ENCODE measurements at places on chromosomes 2 and 18.
A peak's percentile ranks its signal among the peaks of the same experiment; 100 is the strongest.

DNA sequence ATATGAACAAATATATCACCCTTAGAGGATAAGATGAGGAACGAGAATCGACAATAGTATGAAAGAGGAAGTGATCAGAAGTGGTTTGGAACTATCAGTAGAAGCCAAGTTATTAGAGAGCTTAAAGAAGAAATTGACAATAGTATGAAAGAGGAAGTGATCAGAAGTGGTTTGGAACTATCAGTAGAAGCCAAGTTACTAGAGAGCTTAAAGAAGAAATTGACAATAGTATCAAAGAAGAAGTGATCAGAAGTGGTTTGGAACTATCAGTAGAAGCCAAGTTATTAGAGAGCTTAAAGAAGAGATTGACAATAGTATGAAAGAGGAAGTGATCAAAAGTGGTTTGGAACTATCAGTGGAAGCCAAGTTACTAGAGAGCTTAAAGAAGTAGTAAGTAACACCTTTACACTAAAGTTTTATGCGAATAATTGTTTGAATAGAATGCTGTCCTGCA lies 175.5 kb downstream of the ZNF407 start:
- no peak for DNase-seq

- DNase-seq = peak; percentile 22
Measured at GRCh38 chr18:62977512-62977911, 262.2 kb downstream of the PHLPP1 start.

GRCh38 chr2:41896186-41896846 lies 151.5 kb upstream of the PKDCC start:
- DNase-seq = no peak

DNA sequence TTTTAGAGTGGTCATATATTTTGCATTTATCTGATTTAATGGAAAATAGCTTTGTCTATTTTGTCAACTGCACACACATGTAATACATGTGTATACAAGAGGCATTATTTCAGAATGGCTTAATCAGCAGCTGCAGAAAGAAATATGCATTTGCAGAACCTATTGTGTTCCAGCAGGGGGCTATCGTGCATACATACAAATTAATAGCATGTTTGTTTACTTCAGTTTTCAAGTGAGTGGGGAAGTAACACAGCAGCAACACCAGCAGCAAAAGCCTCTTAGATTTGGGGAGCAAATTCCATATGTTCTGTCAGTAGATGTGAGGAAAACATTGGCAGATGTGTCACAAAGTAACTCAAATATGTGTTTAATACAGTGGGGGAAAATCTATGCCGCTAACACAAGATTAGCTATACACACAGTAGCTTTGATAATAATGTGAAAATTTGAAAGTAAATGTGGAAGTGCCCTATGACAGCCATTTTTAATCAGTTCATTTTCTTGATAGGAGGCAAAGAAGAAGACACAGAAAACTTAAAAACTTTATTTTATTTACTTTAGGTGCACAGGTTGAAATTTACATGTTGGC lies 218.1 kb downstream of the WDR7 start:
- peak; percentile 78 for DNase-seq

DNA sequence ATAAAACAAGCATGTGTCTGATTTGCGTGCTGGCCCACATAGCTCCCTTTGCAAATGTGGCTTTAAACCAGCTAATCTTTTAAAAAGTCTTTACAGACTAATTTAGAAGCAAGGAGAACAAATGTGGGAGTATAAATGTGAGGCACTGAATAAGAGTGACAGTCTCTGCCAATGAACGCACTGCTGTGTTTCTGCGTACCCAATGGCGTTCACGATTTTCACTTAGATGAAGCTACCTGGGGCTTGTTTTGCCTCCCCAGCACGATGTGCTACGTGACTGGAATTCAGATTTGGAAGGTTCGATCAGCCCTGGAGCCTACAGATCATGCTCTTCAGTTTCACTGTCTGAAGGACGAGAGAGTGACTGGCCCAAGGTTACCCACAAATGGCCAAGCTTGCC lies 10.8 kb upstream of the CRACDL start:
- DNase-seq = no peak

GRCh38 chr18:46419391-46420141 lies 237.5 kb downstream of the LOXHD1 start:
- no peak for DNase-seq
